ENCODE measurements at places on chromosomes 1 and 21. TPM values are rescaled to one million over a fixed set of nuclear protein-coding genes. Genes with fewer than 3 reads are reported as not detected.

GRCh38 chr1:201011616-201012015, 11.9 kb downstream of the KIF21B start:
- no peak for DNase-seq

GRCh38 chr1:9009438-9010370, 16.5 kb downstream of the SLC2A7 start:
- no peak for DNase-seq

- no peak for DNase-seq
These were observed 92.5 kb downstream of the RNF220 start for GRCh38 chr1:44497422-44498170.

- DNase-seq, result no peak
These were observed 415.7 kb downstream of the PTPRU start for GRCh38 chr1:29651684-29652665.

The SLC37A1 gene
- 10.5 TPM for polyA plus RNA-seq

DNA sequence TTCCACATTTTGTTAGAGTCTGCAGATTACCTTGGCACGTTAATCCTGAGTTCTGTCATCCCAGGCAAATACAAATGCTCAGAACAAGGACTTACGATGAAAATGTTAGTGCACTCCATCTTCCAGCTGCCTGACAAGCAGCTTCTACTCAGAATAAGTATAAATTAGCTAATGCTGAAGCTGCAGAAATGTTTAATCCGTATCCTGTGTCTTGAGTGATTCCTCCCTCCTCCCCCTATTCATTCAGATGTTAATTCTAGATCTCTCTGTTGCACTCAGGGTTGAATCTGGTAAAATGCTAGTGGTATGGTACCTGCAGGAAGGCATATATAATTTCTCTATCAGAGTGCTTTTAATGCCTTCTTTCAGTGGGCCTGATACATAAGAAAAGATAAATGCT, 39.8 kb downstream of the CNN3 start:
- DNase-seq, result no peak
